ENCODE measurements at places on chromosomes 3 and 15.

- DNase-seq = no peak
Observed at GRCh38 chr3:65924762-65925161, 114.0 kb downstream of the MAGI1 start.

- DNase-seq = no peak
Observed at GRCh38 chr3:30455840-30456239, 150.6 kb upstream of the TGFBR2 start.

DNA sequence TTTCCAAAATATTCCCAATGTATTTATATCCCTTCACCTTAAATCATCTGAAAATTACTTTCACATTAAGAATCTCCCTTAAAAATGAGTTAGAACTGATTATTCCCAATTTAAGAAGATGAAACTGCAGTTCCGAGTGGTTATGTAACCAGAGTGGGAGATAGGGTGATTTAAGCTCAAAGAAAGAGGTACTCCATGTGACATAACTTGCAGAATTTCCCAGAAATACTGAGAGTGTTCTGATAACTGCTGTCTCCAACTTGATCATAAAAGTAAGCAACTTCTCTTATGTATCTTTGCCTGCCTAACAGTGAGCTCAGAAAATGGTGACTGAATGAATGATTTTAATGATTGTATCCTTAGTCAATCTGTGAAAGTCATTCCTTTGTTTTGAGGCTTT lies 32.3 kb downstream of the ARRDC4 start:
- no peak for DNase-seq

DNA sequence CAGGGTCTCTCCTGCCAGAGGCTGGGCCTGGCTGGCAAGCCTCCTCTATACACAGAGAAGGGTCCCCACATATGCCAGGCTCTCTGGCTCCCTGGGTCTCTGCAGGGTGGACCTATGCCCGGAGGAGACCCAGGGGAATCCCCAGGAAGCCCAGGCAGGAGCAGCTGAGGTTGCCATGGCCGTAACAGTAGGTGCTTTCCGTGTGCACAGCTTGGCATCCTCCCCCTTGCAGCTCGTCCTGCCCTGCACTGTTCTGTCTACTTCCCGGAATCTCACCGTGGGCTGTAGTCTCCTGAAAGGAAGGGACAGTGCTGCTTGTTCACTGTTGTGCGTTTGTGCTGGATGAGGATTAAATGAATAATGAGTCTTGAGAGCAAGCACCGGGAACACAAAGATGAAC lies 47.8 kb downstream of the DAPK2 start:
- DNase-seq = no peak

- no peak for DNase-seq
Observed at GRCh38 chr3:61524933-61525332, 36.4 kb upstream of the PTPRG start.

- no peak for DNase-seq
Observed at GRCh38 chr3:37594873-37595783, 266.6 kb upstream of the CTDSPL start.

GRCh38 chr3:81888914-81889557 lies 127.6 kb upstream of the GBE1 start:
- DNase-seq = no peak

DNA sequence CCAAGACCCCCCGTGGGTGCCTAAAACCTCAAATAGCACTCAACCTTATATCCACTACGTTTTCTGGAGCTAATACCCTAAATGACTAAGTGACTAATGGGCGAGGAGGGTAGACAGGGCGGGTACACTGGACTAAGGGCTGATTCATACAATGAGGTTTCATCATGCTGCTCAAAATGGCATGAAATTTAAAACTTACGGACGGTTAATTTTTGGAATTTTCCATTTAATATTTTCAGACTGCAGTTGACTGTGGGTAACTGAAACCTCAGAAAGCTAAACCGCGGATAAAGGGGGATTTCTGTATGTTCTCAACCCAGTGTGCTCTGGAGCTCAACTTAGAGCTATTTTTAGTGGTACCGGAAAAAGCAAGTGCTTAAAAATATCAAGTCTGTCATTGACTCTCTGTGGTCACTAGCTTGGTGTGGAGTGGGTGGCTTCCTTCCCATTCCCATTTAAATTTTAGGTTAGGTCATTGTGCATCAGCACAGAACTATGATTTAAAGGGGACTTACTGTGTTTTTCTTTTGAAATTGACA lies 72.9 kb downstream of the LRRC28 start:
- peak; percentile 87 for DNase-seq

DNA sequence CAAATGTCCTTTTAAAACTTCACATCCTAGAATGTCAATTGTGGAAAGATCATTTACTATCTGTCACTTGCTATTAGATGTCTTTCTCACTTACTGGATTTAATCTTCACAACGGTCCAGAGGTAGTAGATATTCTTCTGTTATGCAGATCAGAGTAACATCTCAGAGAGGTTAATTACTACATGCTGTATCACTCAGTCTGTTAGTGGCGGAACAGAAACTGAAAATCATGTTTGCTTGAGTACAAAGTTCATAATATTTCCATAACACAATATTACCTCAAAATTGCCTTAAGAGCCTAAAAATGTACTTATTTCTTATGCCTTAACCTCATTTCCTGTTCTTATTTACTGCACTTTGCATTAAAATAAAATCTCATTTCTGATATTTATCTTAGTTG lies 28.6 kb upstream of the GPR149 start:
- no peak for DNase-seq

GRCh38 chr3:185887066-185887465 lies 50.7 kb downstream of the TRA2B start:
- DNase-seq = no peak

DNA sequence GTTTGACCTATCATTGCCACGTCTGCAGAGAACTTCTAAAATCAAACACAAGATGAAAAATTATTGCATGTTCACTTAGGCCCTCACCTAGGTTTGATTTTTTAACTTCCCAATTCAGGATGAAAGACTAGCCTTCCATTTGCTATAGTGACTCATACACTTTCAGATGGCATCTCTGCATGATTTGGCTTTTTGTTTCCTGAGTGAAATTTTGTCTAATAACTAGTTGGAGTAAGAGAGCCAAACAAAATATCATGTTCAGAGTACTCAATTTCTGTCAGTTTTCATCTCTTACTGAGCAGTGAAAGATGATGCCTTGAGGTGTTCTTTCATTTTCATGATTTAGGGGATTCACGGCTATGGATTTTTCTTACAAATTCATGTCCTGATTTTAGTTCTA lies 122.9 kb downstream of the NSUN3 start:
- DNase-seq = no peak

DNA sequence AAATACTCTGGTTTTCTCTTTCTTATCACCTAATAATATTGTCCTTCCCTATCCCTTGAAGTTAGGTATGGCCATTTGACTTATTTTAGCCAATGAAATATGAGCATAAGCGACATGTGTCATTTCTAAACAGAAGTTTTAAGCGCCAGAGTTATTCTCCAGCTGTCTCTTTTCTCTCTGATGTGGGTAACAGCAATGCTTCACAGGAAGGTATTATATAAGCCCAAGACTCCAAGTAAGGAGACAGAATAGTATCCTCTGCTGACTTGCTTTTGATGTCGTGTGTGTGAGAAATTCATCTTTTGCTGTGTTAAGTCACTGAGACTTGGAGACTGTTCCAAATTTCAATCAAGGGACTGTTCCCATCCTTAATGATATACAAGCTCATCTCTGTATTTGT lies 224.6 kb upstream of the NECTIN3 start:
- DNase-seq = no peak

DNA sequence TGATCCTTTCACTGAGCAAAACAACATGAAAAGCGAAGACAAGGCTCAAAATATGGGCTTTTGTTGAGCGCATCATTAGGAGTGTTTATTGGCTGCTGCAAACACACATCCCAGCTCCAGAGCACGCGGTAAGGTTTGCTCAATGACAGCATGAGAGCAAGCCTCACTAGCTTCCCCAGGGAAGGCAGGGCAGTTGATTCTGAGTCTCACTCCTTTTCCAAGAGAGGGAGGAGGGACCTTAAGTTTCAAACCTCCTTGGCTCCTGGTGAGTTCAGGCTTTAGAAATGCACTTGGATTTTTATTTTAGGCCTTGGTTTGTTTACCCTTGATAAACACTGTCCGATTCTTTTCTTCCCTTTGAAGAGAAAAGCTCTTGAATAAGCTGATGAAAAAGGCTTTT lies 69.1 kb upstream of the CACNA2D3 start:
- DNase-seq = no peak

DNA sequence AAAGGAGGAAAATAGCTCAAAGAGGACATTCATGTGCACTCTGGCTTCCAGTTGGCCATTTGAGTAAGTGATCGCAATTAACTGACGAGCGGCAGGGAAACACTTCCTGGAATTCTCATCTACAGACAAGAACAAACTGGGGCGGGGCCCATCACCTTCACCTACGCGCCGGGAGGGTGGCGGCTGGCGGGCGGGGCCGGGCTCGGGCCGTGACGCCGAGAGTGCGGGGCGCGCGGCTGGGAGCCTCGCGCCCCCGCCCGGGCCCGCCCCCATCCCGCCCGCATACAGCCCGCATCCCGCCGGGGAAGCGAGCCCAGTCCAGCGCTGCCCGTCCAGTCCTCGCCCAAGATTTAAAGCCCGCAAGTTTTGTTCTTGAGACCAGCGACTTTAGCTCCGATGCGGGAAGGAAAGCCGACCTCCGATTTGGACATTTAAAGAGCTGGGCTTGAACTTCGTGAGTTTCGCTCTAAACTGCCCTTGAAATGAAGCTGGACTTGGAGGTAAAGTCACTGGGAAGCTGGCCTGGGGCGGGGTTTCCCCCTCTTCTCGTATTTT lies at the start of gene B3GNT5:
Gene B3GNT5 (plus strand): TSS at position 281 of the 555 bp plus-strand sequence. CDS start 16,546 bp downstream, outside the sequence.
- DNase-seq = no peak

DNA sequence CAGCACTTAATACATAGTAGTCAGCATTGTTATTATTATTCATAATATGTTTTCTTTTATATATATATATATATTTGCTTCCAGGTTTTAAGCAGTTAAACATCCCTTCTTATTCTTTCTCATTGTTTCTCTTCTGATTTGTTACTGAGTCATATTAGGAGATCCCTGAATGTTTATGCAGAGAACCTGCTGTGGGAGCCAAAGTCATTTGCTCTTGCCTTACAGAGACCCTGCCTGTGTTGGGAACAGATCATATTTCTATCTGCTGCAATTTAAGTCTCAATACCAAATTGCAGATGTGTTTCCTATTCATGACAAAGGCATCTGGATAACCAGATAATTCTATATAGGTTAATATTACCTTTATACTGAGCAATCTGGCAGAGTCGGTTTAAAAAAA lies 323.0 kb upstream of the UMPS start:
- no peak for DNase-seq

GRCh38 chr3:120239644-120240043 lies 45.4 kb downstream of the GPR156 start:
- DNase-seq = no peak

Data from HS-27A (cell line).